ENCODE measurements at places on chromosomes 7 and 10.
A peak's percentile ranks its signal among the peaks of the same experiment; 100 is the strongest.

GRCh38 chr10:88608052-88608732 is 21.6 kb downstream of the LIPJ start:
- no peak for DNase-seq

DNA sequence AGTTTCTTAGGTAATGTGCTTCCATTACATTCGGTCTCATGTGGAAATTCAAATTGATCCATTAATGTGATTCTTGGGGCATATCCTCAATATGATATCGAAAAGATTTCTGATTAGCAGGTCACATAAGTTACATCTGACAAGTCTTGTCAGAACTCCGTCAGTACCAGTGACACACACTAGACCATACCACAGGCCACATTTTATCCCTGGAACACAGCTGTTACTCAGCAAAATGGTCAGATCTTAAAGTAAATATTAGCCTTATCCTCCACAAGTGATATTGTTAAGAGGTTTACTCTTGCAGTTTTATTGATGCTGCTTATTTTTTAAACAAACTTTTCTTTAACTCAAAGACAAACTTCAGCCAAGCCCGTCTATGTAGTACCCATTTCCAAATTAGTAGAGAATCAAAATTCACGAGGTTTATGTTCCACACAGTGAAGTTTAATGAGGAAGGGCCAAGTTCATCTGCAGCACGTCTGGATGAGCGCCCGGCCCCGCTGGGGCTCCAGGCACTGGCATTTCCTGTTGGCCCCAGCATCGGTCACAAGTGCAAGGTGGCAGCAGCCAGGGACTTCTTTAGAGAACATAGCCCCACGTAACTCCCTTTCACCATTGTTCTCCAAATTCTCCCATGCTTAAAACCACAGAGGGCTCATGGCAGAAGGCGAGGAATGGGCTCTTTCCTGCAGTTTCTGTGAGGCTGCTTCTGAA is 132.2 kb downstream of the VIPR2 start:
- DNase-seq: no peak

DNA sequence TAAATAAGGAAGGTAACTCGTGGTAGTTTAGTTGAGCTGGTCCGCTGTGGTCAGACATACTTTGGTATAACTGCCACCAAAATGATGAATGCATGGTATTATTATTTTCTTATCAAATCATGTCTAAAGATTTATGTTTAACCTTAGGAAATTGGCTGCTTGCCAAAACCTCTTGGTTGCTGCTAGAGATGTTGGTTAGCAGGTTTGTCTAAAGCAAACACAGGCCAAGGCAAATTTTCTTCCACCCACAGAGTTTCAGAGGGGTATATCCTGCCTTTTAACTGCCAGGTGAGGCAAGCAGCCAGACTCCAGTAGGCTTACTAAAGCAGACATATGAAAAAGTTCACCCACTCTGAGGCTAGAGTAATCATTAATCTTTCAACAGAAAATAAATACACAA is 101.4 kb downstream of the SEMA3E start:
- peak; percentile 0 for DNase-seq

GRCh38 chr10:6888434-6888833 is 308.4 kb upstream of the PRKCQ start:
- DNase-seq: no peak

GRCh38 chr10:106537866-106538265 is 626.6 kb downstream of the SORCS1 start:
- no peak for DNase-seq

DNA sequence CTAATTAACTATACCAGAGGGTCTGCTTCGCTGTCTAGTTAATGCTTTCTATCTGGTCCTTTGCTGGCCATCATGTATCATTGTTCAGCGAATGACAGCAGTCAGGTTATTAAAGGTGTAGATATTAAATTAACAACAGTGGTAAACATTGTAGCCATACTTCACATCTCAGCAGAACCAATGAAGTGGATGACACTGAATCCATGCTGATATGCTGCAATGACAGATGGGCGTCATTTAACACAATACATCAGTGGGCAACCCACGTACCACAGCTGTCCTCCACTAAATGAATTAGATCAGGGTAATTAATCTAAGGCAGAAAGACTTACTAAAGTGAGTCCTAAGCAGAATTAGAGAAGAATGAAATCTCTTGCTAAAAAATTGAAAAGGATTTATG is 767.2 kb downstream of the NXPH1 start:
- DNase-seq: no peak

Data from common myeloid progenitor, CD34-positive (primary cell).